ENCODE measurements at places on chromosomes 11 and 22. TPM values are rescaled to one million over a fixed set of nuclear protein-coding genes. Genes with fewer than 3 reads are reported as not detected.

Gene HSPB2
- polyA plus RNA-seq: 106 TPM

Gene PRODH
- polyA plus RNA-seq: 2.8 TPM

Gene TBX10
- not detected for polyA plus RNA-seq

Gene PRG2
- 0.16 TPM for polyA plus RNA-seq

Gene PLA2G3
- polyA plus RNA-seq: not detected

Gene VSTM5
- polyA plus RNA-seq: 0.07 TPM

Gene GGTLC2
- polyA plus RNA-seq: not detected

Gene SLN
- 2,787 TPM for polyA plus RNA-seq

Gene SPDYC
- not detected for polyA plus RNA-seq

Gene SERPING1
- polyA plus RNA-seq: 268 TPM

Gene ZBTB3
- polyA plus RNA-seq: 4.0 TPM

Gene ANGPTL5
- polyA plus RNA-seq: 2.7 TPM

Gene DUSP8
- polyA plus RNA-seq: 13.3 TPM

Gene OR6T1
- polyA plus RNA-seq: not detected

Gene TBCEL
- 6.2 TPM for polyA plus RNA-seq

Gene FADS3
- polyA plus RNA-seq: 43.1 TPM

Gene SEPTIN3
- 0.14 TPM for polyA plus RNA-seq

Gene ABCC8
- polyA plus RNA-seq: 6.4 TPM

Gene IL10RA
- 3.1 TPM for polyA plus RNA-seq

Gene AP1B1
- 21.7 TPM for polyA plus RNA-seq

Gene MYRF
- 0.70 TPM for polyA plus RNA-seq

Gene ARSA
- polyA plus RNA-seq: 35.6 TPM

Gene GRIA4
- polyA plus RNA-seq: 0.05 TPM

Gene GRAP2
- polyA plus RNA-seq: 1.6 TPM

Gene RIMBP3B
- not detected for polyA plus RNA-seq

Gene CLDN5
- polyA plus RNA-seq: 23.9 TPM

Gene OR51A2
- polyA plus RNA-seq: not detected

Gene OR5A1
- not detected for polyA plus RNA-seq

All from right cardiac atrium (tissue), 5 donors.